ENCODE measurements at places on chromosomes 1 and 21. TPM values are rescaled to one million over a fixed set of nuclear protein-coding genes. Genes with fewer than 3 reads are reported as not detected.

The CYYR1 gene
- polyA plus RNA-seq = 4.3 TPM

The CFHR4 gene
- not detected for polyA plus RNA-seq

The KCNK1 gene
- polyA plus RNA-seq = 2.9 TPM

The GJA9 gene
- not detected for polyA plus RNA-seq

The CD84 gene
- 0.16 TPM for polyA plus RNA-seq

GRCh38 chr1:99503276-99503747, 142.6 kb upstream of the PALMD start:
- DNase-seq = no peak

DNA sequence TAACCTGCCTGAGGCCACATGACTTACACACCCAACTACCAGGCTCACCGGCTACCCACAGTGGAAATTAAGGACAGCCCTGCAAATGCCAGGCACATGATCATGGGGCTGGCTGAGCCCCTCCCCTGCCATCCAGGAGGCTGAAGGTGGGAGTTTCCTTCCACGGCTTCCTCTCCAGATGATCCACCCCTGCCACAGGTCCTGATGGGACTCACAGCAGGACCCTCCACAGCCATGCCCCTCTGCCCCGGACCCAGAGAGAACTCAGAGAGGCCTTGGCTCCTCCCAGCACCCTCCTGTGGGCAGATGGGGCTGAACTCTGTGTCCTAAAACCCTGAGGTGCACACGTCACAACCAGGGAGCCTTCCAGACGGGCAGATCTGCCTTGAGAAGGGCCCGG, 29.1 kb upstream of the CASZ1 start:
- no peak for DNase-seq

GRCh38 chr1:79554688-79555087, 548.2 kb upstream of the ADGRL4 start:
- DNase-seq = no peak

DNA sequence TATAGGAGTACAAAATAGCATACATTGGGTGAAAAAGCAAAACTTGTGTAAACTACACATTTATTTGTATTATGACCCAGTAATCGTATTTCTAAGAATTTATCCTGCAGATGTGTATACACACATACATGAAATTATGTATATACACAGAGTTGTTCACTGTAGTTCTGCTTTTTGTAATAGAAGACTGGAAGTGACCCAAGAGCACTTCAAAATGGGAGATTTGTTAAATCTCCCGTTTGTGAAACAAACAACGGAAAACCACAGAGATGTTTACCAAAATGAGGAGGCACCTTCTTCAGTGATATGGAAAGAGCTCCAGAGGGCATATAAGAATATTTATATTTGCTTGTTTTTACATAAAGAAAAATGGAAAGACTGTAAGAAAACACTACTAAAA, 18.0 kb upstream of the MNDA start:
- no peak for DNase-seq

DNA sequence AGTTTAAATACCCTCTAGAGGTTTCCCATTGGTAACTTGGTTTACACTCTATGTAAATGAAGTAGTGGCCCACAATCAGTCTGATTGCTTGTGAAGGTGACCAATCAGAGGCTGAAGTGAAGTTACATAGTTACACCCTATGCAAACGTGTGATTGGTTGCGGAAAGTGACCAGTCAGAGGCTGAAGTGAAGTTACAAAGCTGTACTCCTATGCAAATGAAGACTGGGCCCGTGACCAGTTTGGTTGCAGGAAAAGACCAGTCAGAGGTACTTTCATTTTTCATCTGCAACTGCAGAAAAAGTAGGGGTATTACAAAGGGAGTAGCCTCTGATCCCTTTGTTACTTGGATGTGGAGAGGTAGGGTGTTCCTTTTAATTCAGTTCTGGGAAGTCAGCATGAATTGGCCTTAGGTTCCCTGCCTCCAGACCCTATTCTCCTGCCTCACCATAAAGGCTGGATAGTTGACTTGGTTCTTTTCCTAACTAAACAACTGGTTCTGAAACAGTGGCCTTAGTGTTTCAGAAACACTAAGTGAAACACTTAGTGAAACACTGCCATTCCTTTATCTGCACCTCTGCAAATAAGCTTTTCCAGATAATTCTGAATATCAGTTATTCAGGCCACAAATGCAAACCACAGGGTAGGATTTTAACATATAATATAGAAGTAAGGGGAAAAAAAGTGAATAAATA, 39.3 kb downstream of the MAGI3 start:
- DNase-seq = no peak

DNA sequence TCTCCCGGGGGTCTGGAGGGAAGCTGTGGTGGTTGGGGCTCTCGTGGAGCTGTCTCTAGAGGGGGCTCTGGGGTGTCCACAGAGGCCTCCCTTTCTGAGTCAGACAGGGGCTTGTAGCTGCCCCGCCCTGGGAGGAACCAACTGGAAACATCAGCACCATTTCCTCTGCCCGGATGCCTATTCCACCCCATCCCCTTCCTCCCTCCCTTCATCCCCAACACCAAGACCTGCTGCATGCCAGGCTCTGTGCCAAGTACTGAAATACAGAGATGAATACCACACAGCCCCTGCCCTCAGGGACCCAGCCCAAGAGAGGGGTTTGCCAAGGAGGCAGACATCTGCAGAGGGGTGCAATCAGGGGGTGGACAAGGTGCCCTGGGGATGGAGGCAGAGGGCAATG, 125.6 kb upstream of the ADAR start:
- no peak for DNase-seq

DNA sequence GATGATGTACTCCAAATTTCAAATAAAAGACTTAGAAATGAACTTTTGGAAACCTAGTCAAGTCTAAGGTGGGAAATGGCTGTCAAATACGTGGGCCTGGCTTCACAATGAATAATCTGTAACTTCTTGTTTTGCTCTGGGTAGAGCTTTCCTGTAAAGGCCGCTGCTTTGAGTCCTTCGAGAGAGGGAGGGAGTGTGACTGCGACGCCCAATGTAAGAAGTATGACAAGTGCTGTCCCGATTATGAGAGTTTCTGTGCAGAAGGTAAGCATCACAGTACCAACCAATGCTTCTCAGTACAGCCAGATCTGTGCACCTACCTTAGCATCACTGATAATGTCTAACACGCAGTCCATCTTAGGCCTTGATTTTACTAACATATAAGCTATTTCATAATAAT, 73.6 kb downstream of the TPR start:
- DNase-seq = no peak

- no peak for DNase-seq
Measured at GRCh38 chr1:150842343-150842742, 34.1 kb downstream of the ARNT start.

Measured in pancreas (tissue), 10 donors.